ENCODE measurements at places on chromosomes 2 and 18.

GRCh38 chr18:3345452-3345851 lies 83.5 kb downstream of the MYL12B start:
- DNase-seq: no peak

DNA sequence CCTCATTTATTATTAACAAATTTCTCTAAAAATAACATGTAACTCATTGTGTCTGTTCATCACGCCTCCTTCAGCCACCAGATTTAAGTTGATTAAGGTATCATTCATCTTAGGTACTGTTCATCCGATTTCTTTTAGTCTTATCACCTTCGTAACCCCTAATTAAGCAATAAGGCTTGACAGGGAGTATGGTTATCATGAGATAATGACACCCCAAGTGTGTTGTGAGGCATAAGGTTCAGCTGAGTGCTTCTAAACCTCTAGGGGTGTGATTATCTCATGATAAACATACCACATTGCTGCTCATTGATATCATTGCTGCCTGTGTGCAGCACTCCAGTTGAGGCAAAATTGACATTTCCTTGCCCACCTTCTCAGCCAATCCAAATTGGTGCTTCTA lies 158.9 kb upstream of the BOD1L2 start:
- DNase-seq: no peak

DNA sequence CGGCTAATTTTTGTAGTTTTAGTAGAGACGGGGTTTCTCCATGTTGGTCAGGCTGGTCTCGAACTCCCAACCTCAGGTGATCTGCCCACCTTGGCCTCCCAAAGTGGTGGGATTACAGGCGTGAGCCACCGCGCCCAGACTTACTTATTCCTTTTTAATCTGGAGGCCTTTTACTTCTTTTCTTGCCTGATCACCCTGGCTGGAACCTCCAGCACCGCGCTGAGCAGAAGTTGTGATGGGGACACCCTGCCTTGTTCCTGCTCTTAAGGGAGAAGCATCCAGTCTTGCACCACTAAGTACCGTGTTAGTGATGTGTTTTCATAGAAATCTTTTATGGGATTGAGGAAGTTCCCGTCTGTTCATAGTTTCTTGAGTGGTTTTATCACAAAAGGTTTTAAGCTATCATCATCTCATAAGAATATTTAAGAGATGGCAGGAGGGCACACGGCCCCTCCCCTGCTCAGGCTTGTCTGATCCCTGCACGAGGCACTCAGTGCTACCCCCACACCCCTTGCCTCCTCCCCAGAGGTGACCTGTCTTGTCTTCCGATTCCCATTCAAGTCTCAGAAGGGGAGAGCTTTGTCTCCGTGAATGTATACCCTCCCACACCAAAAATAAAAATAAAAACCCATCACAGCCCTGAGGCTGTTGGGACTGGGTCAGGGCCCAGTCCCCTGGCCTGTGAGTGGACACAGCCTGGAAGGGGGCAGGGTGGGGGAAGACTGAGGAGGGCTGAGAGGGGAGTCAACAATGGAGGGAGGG lies 65.3 kb upstream of the SMAD7 start:
- no peak for DNase-seq

- no peak for DNase-seq
Measured at GRCh38 chr2:185668710-185669109, 69.9 kb upstream of the FSIP2 start.

- peak; percentile 81 for DNase-seq
Measured at GRCh38 chr2:178414266-178415247, 36.4 kb downstream of the PRKRA start.

DNA sequence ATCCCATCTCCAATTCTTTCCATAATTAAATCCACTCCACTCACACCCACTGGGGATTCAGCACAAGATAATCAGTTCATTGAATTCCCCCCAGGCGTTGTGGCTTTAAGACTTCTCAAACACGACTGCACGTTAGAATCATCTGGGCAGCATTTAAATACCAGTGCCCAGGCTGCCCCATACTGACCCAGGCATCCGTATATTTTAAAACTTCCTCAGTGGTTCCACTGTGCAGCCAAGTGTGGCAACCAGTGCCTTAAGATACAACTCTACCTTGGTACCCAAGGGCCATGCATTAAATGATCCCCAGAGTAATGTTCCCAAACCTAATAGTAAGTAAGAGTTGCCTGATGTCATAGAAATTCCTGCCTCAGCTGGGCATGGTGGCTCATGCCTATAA lies 54.3 kb upstream of the BZW1 start:
- no peak for DNase-seq

- DNase-seq: no peak
Measured at GRCh38 chr2:240949791-240950705, 43.9 kb downstream of the CROCC2 start.

GRCh38 chr2:232836934-232837333 lies 33.1 kb upstream of the SNORC start:
- DNase-seq: no peak

DNA sequence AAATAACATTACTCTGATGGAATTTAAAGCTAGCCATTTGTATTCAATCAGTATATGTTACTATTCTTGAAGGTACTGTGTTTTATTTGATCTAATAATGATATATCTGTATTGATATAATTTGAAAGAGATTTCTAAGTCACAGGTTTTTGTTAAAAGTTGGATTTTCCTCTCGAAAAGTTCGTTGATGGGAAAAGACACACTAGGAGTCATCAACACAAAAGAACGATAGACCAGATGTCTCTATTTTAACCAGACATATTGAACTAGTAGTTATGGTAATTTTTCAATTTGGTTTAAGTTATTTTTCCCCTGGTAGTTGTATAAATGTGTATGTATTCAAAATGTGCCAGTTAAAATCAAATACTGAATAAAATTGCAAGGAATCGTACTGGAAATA lies 2.5 kb downstream of the ASXL3 start:
- no peak for DNase-seq

DNA sequence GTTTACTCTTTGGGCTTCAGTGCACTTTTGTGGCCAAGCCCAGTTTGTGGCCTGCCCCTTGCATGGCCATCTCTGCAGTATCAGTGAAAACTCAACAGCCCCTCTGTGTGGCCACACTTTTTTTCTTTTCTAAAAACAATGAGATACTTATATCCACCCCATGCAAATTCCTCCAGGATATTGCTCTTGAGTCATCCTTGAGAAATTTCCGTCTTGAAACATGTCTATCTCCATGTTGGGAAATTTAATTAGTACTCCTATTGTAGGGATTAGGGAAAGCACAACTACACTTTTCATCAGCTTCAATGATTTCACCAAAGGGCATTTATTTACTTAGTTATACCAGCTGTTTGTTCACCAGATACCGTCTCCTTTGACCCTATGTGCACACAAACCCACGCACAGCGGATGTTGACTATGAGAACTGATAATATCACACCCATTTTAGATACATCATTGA lies 993.1 kb downstream of the TSN start:
- no peak for DNase-seq

DNA sequence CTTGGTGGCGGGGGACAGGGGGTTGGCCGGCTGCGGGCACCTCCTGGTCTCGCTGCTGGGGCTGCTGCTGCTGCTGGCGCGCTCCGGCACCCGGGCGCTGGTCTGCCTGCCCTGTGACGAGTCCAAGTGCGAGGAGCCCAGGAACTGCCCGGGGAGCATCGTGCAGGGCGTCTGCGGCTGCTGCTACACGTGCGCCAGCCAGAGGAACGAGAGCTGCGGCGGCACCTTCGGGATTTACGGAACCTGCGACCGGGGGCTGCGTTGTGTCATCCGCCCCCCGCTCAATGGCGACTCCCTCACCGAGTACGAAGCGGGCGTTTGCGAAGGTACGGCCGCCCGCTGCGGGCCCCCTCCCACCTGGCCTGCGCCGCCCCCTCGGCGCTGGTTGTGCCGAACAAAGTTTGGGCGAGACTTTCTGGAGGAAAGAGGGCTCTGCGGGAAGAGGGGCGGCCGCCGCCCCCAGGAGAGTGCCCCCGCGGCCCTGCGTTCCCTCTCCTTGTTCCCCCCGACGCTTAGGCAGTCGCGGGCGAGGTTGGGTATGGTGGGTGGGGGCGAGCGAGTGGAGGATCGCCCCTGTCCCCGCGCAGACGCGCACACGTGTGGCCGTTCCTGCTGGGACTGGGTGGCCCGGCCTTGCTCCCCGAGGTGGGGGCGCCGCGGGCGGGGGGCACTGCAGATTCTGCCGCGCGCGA lies 866 bp downstream of the CRIM1 start:
- DNase-seq: no peak

DNA sequence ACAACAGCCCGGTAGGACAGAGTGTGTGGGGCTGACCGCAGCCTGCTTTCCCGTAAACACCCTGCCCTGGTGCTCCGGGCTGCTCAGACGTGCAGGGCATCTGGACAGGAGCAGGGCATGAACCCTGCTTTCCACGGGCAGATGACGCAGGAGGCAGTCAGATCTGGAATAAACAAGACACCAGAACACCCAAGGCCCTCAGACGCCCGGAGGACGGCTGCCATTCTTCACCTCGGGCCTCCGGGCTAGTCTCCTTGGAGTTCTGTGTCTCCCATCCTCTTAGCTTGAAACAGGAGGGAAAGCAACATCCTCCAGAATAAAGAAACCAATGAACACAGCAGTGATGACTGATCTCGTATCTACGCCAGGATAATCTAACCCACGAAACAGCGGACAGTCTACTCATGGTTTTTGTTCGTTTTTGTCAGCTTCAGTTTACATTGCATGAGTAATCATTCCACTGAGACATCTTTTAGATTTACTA lies 7.3 kb downstream of the PXDN start:
- DNase-seq: no peak

DNA sequence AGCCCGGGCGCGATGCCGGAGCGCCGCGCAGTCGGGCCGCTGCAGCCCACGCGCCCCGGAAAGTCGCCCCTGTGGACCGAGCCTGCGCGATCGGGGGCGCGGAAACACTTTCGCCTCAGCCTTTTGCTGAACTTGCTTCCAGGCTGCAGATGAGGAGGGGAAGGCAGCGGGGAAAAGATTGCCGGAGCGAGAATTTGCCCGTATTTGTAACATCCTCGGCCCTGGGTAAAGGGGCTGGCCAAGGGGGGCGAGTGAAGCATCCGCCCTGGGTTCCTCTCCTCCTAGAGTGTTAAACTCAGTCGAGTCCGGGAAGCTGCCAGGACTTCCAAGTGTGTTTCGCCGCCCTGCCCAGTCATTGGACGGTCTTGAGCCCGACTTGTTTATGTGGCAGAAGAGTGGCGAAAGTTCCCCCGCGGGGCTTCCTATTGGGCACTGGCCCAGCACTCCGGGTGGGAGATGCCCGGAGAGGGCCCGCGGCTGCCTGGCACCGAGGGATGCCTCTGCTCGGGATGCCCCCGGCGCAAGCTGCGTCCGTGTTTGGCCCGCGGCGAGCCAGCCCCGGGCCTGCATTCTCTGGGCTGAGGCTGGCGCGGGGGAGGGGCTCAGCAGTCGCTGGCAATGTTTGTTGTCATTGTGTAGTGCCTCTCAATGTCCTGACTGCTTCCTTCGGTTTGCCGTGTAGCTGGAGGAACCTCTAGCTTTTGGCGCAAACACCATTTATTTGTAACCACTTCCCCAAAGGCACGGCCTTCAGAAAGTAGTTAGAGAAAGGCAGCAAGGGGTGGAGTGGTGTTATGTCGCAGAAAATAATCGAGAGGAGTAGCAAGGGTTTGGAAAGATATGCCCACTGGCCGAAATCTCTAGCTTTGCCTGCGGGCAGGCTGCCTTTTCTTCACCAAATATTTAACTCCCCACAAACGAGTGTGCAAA lies 1.1 kb downstream of the CYBRD1 start:
- DNase-seq: peak; percentile 57

DNA sequence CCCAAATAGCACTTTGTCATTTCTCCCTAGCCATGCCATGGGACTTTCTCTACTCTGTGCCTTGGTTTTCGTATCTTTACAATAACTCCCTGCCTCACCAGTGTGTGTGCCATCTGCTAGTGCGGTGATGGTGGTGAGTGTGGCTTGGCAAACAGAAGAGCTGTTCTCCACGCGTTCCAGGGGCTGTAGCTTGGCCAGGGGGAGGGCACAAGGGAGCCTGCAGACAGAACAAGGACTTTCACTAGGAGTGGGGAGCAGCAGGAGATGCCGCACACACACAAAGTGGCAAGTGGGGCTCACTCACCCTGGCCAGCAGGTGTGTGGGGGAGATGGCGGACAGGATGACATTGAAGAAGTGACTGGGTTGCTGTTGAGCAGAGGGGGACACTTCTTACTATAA lies 196.9 kb downstream of the HAUS1 start:
- DNase-seq: no peak

GRCh38 chr2:38037757-38038621 lies 38.0 kb downstream of the CYP1B1 start:
- peak; percentile 53 for DNase-seq
